ENCODE measurements at places on chromosomes 2 and 18. TPM values are rescaled to one million over a fixed set of nuclear protein-coding genes. Genes with fewer than 3 reads are reported as not detected.

GRCh38 chr2:98530114-98530513 lies 78.2 kb downstream of the COA5 start:
- no peaks in the 10 kb centered on the region for H3K27me3 ChIP-seq
- H3K4me3 ChIP-seq = no peak overlapping the region
- no peak for DNase-seq
- H3K36me3 ChIP-seq = peaks cover 4% of the 10 kb centered on the region
- H3K4me1 ChIP-seq = no peaks in the 10 kb centered on the region

DNA sequence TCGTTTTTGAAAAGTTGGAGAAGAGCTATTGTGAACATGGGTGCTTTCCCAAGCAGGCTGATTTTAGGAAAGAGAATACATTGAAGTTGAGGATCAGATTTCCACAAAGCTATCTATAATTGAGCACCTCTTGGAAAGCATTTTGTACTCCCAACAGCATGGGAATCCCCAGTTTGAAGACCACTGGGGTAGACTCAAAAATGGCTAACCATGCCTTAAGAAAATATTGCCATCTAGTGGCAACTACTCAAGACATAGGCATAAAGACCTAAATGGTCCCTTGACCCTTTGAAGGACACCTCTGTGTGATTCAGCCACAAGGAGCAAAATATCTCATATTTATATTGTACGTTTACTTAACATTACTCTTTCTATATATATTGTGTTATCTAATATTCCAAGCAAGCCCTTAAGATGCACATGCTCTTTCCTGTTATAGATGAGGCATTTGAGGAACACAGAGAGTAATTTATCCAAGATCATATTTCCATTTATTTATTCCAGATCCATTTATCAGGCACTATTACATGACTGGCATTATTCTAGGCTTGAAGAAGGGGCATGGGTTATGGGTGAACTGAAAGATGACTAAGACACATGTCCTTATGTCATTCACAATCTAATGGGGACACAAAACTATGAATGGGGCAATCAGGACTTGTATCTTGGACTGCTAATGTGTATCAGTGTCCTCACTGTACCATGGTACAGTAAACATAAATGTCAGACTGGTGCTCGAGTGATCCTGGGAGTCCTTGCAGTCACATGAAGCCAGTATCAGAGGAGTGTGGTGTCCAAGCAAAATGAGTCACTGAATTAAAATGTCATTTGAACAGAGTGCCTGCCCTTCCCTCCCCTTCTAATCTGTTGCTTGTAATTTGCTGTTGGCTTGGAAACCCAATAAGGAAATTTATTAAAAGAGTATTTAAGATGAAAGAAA lies 121.0 kb upstream of the XPO1 start:
- no peak overlapping the region for H3K4me3 ChIP-seq
- no peaks in the 10 kb centered on the region for H3K36me3 ChIP-seq
- peaks cover 3% of the 10 kb centered on the region for H3K4me1 ChIP-seq
- H3K27me3 ChIP-seq = no peaks in the 10 kb centered on the region
- H3K27ac ChIP-seq = no peak overlapping the region

- H3K4me1 ChIP-seq = peaks cover 19% of the 10 kb centered on the region
- no peak for DNase-seq
- peaks cover 18% of the 10 kb centered on the region for H3K27me3 ChIP-seq
- peak overlapping the region; percentile 24 for H3K4me3 ChIP-seq
- H3K36me3 ChIP-seq = no peaks in the 10 kb centered on the region
Measured at GRCh38 chr18:11751341-11752115, 62.5 kb downstream of the GNAL start.

DNA sequence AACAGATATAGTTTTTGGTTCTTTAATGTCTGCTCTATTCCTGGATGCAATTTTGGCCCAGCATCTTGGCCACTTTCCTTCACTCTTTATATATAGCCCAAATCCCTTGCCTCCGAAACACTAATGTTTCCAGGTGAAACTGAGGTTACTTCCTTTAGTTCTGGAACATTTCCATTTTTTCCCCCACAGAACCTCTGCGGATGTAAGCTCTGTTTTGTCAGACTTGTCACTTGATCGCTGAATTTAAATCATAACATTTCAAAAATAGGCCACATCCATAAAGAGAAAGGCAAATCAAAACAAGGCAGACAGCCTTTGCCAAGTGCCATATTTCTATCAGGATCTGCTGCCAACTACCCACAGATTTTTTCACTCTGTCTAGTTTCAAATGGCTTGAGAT lies 115.1 kb downstream of the ANKRD44 start:
- peaks cover 3% of the 10 kb centered on the region for H3K4me1 ChIP-seq
- H3K27ac ChIP-seq = no peak overlapping the region
- peaks cover 5% of the 10 kb centered on the region for H3K36me3 ChIP-seq
- no peaks in the 10 kb centered on the region for H3K27me3 ChIP-seq

- DNase-seq = no peak
- no peak overlapping the region for H3K4me3 ChIP-seq
- H3K27me3 ChIP-seq = no peaks in the 10 kb centered on the region
- no peaks in the 10 kb centered on the region for H3K36me3 ChIP-seq
Measured at GRCh38 chr2:96514521-96514920, 9.4 kb upstream of the NEURL3 start.

GRCh38 chr2:133326652-133327397 lies 241.4 kb downstream of the NCKAP5 start:
- H3K27ac ChIP-seq = no peak overlapping the region
- H3K27me3 ChIP-seq = no peaks in the 10 kb centered on the region
- DNase-seq = no peak
- H3K4me1 ChIP-seq = peaks cover 4% of the 10 kb centered on the region
- H3K36me3 ChIP-seq = no peaks in the 10 kb centered on the region

- no peaks in the 10 kb centered on the region for H3K27me3 ChIP-seq
- H3K4me3 ChIP-seq = no peak overlapping the region
- no peak overlapping the region for H3K27ac ChIP-seq
- no peaks in the 10 kb centered on the region for H3K4me1 ChIP-seq
- H3K36me3 ChIP-seq = no peaks in the 10 kb centered on the region
- no peak for DNase-seq
Measured at GRCh38 chr2:127932199-127932876, 46.6 kb upstream of the AMMECR1L start.

GRCh38 chr18:78980279-78980771 lies 707 bp downstream of the SALL3 start:
- DNase-seq = peak; percentile 54
- H3K36me3 ChIP-seq = peaks cover 7% of the 10 kb centered on the region
- peak overlapping the region; percentile 33 for H3K27ac ChIP-seq
- H3K4me3 ChIP-seq = no peak overlapping the region

DNA sequence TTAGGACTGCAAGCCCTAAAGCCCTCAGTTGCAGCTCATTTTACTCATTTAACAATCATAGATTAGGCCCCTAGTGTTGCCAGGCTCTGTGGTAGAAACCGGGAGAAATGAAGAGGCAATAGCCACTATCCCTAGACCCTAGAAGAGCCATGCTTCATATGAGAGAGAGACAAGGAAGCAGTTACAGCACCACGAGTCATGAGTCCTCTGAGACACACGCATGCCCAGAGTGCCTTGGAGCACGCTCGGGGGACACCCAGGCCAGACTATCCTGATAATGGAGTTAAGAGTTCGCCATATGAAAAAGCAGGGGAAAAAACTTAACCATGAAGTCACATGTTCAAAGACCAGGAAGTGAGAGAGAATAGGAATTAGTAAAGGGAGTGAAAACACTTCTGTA lies 321.5 kb upstream of the PKDCC start:
- no peaks in the 10 kb centered on the region for H3K4me1 ChIP-seq
- H3K27me3 ChIP-seq = no peaks in the 10 kb centered on the region
- no peak overlapping the region for H3K27ac ChIP-seq
- no peak overlapping the region for H3K4me3 ChIP-seq
- no peaks in the 10 kb centered on the region for H3K36me3 ChIP-seq
- no peak for DNase-seq

DNA sequence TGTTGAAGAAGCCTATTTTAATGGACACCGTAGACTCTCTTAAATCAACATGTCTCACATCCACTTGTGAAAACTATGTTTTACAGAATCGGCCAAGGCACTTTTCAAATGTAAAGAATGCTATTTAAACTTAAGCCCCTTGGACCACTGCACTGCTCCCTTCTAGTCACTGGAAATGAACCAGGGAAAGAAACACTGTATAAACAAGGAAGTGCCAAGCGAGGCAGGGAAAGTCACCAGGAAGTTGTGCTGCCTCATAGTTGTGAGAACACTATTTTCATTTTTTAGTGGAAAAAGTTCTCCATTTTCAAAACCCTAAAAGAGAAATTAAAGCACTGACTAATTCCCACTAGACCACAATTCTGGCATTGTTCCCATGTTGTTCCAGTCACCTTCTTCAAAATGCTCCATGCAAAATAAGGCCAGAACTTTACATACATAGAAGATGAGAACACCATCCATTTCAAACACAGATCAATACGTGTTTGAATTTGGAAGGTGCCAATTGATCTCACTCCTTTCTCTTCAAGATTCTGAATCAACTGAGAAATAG lies 13.5 kb downstream of the CCDC141 start:
- H3K4me1 ChIP-seq = no peaks in the 10 kb centered on the region
- no peak overlapping the region for H3K4me3 ChIP-seq
- no peak for DNase-seq
- no peaks in the 10 kb centered on the region for H3K36me3 ChIP-seq

DNA sequence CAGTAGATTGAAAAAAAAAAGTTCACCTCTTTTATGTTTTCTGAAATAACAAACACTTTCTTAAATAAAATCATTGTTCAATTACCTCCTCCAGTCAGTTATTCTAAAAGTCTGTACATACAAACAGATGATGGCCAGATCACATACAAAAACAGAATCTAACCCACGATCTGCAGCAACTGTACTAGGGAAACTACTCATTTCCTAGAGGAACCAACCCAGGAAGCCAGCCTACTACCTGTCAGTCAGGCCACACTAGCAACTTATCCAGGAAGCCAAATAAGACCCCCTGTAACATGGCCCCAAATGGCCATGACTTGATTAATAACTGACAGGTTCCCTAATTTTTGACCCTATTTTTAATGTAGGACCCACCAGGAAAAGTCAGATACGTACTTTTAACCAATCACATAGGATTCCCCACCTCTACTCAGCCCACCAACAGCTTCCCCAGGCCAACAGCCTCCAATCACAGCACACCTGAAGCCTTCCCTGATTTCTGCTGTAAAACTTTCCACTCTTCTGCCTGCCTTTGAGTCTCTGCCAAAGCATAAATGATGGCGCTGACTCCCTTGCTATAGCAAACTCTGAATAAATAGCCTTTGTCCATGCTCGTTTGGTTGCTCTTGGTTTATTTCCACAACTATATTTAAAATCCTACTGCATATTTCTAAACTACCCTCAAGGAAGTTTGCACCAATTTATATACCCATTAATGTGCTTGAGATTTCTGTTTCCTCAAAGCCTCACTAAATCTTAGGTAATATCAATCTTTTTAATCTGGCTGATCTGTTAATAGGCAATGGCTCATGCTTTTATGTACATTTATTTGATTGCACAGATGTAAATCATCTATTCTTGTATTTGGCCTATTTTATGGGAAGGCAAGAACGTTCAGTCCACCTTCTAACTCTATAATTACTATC lies 486.4 kb downstream of the FBXO15 start:
- H3K27me3 ChIP-seq = no peaks in the 10 kb centered on the region
- no peak overlapping the region for H3K27ac ChIP-seq
- no peaks in the 10 kb centered on the region for H3K4me1 ChIP-seq
- H3K36me3 ChIP-seq = no peaks in the 10 kb centered on the region

GRCh38 chr18:8944871-8945245 lies 157.6 kb upstream of the NDUFV2 start:
- DNase-seq = no peak
- H3K4me3 ChIP-seq = no peak overlapping the region
- no peak overlapping the region for H3K27ac ChIP-seq
- no peaks in the 10 kb centered on the region for H3K36me3 ChIP-seq

DNA sequence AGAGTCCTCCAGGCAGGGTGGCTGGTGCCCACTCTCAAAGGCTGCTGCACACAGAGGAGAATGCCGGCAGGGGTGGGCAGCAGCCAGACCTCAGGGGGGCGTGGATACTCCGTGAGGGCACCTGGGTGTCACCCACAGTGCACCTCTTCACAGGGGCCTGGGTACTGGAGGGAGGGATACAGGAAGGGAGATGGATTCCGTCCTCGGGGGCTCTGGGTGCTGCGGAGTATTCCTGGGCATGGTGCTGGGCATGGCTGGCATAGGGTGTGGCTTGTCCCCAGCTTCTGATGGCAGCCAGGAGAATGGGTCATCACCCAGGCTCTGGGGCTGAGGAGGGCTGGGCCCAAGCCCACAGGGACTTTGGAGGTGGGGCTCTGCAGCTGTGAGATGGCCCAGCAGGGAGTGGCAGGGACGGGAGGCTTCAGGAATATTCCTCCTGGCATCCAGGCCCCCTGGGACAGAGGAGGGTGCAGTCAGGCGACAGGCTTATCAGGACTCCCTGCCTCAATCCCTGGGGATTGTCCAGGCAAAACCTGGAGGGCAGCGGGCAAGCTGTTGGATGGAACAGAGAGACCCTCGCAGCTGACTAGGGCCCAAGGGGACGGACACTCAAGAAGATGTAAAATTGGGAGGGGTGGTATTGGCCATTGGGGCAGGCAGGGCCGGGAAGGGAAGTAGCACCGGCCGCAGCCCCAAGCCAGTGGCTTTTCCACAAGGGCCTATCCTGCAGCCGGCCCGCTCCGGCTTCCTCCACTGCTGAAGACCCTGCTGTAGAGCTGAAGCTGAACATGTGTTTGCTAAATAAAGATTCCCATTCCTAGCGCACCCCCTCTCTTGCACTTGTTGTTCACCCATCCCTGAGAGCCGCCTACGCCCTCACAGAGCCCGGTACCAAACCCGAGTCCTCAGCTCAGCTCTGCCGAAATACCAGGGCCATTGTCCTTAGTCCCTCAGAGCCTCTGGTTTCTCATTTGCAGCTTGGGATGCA lies 5.7 kb upstream of the KLHL30 start:
- no peak for DNase-seq
- H3K4me3 ChIP-seq = no peak overlapping the region
- H3K27ac ChIP-seq = no peak overlapping the region
- H3K27me3 ChIP-seq = no peaks in the 10 kb centered on the region

DNA sequence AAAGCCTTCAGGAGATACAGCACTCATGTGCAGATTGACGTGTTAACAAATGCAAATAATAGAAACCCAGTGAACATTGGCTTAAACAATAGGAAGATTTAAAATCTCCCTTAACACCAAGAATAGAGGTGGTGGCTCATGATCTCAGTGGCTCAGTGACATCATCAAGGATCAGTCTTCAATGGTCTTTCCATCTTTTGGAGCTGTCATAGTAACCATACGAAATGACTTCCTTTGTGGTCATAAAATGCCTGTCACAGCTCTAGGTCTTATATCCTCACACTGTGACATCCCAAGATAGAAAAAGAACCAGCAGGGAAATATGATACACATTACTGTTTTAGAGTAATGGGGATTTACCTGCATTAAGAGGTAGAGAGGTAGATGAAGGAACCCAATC lies 59.6 kb upstream of the ACKR3 start:
- no peak overlapping the region for H3K4me3 ChIP-seq
- H3K4me1 ChIP-seq = peaks cover 15% of the 10 kb centered on the region
- H3K27me3 ChIP-seq = peaks cover 4% of the 10 kb centered on the region
- DNase-seq = no peak

The TBC1D8 gene
- total RNA-seq = 21.3 TPM

The CSRNP3 gene
- total RNA-seq = 32.7 TPM

The SIX3 gene
- not detected for total RNA-seq

The GCA gene
- total RNA-seq = 24.4 TPM

The CYP26B1 gene
- 9.8 TPM for total RNA-seq

The RGPD3 gene
- 0.88 TPM for total RNA-seq

The HMSD gene
- 1.2 TPM for total RNA-seq

The AOX1 gene
- 35.6 TPM for total RNA-seq

The FAM237A gene
- not detected for total RNA-seq

The ECEL1 gene
- total RNA-seq = 25.2 TPM

Measured in spinal cord (tissue), 10 donors.